ENCODE measurements at places on chromosomes 6 and 20.

DNA sequence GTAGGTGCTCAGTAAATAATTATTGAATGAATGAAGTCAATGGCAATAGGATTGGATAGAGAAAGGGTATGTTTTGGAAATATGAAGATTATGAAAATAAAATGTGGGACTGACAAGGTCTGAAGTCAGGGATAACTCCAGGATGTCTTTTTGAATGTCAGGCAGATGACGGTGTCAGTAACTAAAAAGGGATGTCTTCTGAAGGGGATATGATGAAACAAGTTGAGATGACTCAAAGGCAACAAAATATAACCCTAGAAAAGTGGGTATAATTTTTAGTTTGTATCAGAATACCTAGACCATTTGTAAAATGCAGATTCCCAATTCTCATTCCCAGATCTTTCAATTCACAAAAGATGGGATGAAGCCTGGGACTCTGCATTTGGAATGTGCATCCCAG lies 257.3 kb upstream of the SGK1 start:
- DNase-seq, result no peak

DNA sequence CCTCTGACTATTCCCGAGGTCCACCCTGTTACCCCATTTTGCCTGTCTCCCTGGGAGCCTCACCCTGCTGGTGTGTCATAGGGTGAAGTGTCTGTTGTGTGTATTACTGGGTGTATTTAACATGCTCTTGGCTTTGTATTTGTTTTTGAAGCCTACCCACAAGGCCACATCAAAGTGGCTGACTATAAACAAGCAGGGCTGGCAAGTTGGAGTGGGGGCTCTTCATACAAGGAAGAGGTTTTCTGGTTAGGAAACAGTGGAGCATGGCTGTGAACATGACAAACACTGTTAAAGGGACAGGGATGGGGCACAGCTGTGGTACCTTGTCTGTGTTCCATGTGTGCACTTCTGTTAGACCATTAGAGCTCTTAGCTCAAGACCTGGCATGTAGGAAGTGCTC lies 26.3 kb downstream of the HECA start:
- no peak for DNase-seq

DNA sequence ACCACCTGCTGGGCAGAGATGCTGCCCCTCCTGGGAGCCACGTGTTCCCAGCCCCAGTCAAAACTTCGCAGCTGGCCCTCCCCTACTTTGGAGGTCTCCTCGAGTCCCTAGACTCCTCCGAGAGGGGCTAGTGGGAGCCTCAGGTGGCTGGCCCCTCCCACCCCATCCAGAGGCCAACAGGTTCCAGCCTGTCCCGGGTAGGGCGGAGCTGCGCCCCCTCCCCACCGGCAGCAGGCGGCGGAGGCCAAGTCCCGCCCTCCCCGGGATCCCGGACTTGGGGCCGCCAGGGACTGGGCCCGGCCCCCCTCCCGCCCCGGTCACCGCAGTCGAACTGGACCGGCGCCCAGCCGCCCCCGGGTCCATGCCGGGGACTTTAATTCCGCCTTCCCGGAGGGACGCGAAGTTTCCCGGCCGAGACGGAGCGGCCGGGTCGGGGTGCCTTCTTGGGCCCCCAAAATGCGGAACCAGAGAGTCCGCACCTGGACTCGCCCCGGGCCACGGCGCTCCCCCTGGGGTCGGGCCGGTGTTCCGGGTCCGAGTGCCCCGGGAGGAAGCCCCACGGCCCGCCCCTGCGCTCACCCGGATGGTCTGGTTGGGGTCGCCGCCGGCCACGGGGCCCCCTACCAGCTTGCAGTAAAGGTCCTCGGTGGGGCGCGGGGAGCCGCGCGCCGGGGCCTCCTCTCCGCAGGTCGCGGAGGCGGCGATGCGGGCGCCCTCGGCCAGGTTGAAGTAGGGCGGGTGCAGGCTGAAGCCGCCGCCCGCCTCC lies 559 bp downstream of the LAMA5 start:
- no peak for DNase-seq

DNA sequence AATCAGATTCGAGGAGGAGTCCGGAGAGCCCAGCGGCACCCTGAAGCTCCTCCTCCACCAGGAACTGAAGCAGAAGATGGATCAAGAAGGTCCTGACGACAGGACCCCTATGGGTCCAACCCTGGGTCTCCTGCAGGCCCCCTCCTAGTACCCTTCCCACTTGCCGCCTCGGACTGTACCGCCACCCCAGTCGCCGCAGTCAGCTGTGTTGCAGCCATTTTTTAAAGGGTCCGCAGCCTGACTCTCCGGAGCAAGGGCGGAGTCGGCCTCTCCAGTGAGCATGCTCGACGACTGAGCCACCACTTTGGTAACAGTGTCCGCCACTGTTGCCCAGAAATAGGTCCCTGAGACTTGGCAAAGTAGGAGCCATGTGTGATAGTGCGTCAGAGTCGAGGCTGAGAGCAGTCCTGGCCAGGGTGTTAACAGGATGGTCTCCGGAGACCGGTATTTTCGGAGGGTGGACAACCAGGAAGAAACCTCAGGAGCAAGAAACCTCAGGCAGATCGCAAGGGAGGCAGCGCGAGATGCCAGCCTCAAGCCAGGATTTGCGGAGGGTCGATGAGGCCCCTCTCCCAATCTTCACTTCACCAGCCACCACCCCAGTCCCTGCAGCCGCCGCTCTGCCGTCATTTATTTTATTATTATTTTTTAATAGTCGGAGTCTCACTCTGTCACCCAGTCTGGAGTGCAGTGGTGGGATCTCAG lies 294.6 kb upstream of the ZNF337 start:
- DNase-seq, result no peak

GRCh38 chr6:48916607-48917006 lies 546.4 kb downstream of the MMUT start:
- no peak for DNase-seq

DNA sequence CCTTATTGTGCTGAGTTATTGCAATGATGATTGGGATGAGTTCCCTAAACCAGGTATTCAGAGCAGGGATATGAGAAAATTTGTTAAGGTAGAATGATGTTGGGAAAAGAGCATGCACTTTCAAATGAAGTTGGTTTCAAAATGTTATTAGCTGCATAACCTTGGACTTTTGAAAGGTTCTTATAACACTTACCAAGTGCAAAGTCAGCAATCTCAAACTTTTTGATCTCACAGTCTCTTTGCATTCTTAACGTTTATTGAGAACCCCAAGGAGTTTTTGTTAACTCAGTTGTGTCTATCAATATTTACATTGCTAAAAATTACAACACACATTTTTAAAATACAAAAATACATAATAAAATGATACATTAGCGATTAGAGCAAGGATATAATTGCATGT lies 802.4 kb downstream of the PHF3 start:
- no peak for DNase-seq

DNA sequence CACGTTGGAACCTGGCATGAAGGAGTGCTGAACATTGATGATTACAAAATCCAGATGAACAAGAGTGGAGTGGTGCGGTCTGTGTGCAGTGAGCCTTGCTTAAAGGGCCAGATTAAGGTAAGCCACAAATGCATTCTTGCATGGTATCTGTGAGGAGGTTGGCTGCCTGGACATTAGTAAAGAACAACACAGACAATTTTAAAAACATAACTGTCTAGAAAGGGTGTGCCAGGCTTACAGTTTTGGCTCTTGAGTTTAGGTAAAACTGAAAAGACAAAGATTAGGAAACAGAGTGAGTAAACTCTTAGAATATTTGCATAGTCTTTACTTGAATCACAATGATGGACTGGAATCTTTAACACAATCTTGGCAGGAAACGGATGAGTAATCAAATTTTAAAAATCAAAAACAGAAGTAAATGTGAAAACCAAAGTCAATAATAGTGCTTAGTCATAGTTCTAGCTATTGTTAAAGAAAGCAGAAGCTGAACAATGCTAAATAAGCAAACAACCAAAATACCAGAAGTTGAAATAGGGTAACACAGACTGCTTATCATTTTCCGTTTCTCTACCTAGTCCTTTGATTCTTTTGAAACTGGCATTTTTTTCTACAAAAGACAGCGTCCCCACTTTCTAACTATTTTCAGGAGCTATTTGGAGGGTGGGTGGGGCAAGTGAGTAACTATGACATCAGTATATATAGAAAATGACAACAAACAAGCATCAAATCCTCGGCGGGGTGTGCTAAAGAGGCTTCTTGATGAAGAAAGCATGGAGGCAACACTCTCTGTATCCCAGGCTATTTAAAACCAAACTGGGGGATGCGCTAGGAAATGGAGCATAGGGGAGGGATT lies 185.8 kb upstream of the RAB32 start:
- no peak for DNase-seq

Measured in cortex of kidney (tissue), 1 donor.